Cortex of kidney (tissue), 1 donor: ENCODE measurements at places on chromosomes 3 and 15.

- DNase-seq = no peak
Observed at GRCh38 chr3:44175070-44175469, 66.6 kb upstream of the TOPAZ1 start.

DNA sequence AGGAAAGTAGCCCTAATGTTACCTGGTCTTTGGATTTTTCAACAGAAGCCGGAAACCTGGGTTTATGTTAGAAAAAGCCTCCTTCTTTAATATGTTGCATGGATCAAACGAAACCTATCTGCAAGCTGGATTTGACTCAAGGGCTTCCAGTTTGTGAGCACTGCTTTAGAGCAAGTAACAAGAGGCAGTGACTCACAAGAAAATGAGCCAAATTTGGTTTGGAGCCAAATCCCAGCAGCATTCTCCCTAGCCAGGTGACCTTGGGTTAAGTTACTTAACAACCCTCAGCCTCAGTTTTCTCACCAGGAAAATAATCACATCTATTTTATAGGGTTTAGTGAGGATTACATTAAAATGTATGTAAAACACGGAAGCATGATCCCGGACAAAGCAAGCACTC, 215.2 kb upstream of the PRICKLE2 start:
- DNase-seq = no peak

DNA sequence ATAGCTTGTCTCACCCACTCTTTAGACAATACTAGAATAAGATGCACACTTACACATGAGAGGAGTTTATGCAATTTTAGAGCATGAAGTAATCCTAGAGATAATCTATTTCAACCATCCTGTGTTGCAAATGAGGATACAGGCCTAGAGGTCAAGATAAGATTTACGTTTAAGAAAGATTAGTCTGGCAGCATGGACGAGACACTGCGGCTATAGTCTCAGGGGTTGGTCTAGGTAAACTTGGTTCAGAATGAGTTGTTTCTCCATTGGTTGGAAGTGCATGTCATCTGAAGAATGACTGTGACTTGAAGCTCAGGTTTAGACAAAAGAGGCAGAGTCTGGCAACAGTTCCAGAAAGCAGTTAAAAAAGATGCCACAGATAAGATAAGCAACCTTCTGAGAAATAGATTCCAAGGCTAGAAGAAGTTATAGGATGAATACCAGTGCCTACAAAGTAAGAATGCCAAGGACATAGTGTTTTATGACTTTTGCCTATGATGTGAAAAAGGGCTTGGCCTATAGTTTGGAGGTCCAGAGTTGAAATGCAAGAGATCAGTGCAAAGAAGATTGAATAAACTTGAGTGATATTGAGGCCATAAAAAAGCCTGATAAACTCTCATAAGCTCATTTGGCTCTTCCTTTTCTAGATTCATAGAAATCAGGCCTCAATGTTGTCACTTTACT, 631.0 kb downstream of the SQOR start:
- DNase-seq = no peak

- DNase-seq = no peak
Observed at GRCh38 chr3:73550032-73550431, 74.7 kb downstream of the PDZRN3 start.

GRCh38 chr3:186095561-186096081, 13.3 kb downstream of the ETV5 start:
- DNase-seq = no peak

GRCh38 chr3:196193736-196194541, 17.3 kb downstream of the ZDHHC19 start:
- DNase-seq = no peak

DNA sequence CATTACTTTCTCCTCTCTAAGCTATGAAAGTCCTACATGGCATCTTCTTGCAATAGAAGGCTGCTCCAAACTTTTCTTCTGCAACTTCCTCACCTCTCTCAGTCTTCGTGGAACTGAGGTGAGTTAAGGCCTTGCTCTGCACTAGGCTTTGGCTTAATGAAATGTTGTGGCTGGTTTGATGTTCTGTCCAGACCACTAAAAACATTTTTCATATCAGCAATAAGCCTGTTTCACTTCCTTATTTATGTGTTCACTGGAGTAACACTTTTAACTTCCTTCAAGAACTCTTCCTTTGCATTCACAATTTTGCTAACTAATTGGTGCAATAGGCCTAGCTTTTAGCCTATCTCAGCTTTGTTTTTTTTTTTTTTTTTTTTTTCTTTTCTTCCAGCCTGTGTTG, 335.3 kb upstream of the NECTIN3 start:
- DNase-seq = no peak

DNA sequence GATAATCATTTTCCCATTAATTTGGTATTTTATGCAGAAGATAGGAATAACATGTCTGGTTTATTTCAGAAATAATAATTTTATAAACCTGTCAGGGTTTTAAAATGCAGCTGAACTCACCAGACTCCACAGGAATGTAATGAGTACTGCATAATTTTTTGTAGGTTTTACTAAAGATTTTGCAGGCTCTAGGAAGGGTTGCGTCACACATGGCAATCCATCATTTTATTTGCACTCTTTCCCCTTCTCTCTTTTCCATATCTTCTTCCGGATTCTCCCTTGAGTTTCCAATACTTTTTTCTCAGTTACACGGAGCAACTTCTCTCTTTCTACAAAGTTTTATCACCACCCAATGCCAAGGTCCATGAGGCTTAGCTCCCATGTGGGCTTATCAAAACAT, 234.7 kb downstream of the NFKBIZ start:
- no peak for DNase-seq

DNA sequence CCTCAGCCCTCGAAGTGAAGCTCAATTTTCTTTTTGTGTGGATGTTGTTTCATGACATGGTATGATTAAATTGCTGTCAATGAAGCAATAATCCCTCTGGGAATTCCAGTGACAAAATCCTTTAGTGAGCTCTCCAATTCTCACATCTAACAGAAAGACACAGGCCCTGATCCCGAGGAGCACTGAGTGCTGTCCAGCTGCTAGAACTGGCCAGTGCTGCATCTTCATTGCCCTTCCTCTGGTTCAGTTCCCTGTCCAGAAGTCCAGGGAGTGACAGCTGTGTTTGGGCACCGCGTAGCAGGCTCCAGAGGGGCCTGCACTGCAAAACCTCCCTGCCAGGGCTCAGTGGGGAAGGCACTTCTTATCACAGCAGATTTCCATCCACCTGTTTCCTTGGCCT, 516.8 kb upstream of the ATP11B start:
- no peak for DNase-seq
